NCI-H69 (cell line): ENCODE measurements at places on chromosomes 3 and 15.

DNA sequence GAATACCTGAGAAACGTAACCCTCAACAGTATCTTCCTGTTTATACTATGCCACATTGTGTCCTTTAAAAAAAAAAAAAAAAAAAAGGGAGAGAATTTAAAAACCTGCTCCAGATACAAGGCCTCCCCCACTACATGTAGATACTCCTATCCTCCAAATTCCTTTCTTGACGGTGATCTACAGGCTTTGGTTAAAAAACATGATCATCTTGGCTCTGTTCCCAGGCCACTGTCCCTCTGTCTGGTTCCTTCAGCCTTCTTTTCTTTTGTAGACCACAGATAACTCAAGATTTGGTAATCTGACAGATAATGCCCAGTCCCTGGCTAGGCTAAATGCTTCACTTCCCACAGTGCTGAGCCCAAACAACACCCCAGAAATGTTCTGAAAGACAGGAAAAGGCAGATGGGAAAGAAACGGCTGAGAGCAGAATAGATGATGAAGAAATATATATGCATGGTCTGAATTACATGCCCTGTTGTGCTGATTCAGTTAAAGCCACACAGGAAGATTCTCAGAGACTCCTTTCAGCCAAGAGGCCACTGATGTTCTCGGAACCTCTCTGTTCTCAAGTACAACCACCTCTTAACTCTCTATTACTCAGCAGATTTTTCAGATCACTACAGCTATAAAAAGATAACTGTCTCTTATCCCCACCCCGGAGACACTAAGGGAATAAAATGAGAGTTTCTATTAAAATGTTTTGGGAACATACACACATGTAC, 48.3 kb downstream of the NPTN start:
- no peak for DNase-seq

DNA sequence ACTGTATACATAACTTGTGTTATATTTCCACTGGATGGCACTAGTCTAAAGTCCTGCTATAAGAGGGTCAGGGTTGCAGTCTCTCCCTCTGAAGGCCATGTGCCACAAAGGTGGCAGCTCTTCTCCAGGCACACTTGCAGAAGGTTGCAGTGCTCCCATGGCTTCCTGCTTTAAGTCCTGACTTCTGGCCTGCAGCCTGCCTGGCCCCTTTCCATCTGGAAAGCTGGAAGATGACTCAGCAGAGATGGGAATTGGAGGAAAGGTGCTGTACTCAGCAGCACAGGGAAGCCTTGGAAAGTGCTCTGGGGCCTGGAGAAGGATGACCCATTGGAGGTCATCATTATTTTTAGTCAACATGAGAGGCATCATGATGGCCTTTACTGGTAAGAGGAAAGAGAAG, 40.9 kb upstream of the MRPL3 start:
- DNase-seq, result peak; percentile 22

- DNase-seq, result peak; percentile 40
Measured at GRCh38 chr15:73368301-73369136, at the start of gene HCN4. Gene HCN4 (minus strand): TSS chr15:73368958. CDS start chr15:73368270, 688 bp downstream.

- no peak for DNase-seq
Measured at GRCh38 chr3:176262071-176262470, 935.2 kb downstream of the TBL1XR1 start.

- DNase-seq, result no peak
Measured at GRCh38 chr15:88792342-88793282, 10.6 kb upstream of the ACAN start.

DNA sequence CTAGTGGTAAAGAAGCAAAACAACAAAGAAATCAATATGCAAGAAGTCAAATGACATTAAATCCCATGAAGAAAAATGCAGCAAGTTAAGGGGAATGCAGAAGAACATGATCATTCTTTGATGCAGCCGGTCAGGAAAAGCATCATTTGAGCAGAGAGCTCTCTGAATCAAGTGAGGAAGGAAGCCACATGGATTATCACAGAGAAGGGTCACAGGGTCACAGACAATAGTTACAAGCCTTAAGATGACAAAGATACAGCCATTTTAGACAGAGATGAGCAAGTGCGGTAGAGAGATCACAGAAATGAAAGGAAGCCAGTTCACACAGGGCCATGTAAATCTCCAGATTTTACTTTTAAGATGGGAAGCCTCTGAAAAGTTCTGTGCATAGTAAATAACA, 43.9 kb downstream of the UBE3A start:
- no peak for DNase-seq

GRCh38 chr3:7546253-7546652, 685.3 kb downstream of the GRM7 start:
- peak; percentile 48 for DNase-seq

DNA sequence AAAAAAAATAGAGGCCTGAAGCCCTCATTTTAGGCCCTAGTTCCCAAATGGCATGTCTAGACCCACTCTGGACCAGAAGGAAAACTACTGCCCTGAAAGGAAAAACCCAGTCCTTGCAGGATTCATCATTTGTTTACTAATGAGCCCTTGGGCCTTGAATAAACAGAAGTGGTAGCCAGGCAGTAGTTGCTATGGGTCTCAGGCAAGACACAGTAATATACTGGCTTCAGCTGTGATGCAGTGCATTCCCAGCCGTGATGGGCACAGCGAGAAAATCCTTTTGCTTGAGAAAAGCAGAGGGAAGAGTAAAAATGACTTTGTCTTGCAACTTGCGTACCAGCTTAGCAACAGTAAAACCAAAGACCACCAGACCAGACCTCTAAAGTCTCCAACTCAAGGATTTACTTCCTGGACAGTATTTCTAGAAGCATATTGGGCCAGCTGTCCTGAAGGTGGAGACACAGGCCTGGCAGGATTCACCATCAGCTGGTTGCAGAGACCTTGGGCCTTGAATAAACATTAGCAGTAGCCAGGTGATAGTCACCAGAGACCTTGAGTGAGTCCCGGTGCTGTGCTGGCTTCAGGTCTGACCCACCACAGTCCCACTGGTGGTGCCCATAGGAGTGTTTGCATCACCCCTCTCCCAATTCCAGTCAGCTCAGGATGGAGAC, 208.3 kb upstream of the SLITRK3 start:
- no peak for DNase-seq

DNA sequence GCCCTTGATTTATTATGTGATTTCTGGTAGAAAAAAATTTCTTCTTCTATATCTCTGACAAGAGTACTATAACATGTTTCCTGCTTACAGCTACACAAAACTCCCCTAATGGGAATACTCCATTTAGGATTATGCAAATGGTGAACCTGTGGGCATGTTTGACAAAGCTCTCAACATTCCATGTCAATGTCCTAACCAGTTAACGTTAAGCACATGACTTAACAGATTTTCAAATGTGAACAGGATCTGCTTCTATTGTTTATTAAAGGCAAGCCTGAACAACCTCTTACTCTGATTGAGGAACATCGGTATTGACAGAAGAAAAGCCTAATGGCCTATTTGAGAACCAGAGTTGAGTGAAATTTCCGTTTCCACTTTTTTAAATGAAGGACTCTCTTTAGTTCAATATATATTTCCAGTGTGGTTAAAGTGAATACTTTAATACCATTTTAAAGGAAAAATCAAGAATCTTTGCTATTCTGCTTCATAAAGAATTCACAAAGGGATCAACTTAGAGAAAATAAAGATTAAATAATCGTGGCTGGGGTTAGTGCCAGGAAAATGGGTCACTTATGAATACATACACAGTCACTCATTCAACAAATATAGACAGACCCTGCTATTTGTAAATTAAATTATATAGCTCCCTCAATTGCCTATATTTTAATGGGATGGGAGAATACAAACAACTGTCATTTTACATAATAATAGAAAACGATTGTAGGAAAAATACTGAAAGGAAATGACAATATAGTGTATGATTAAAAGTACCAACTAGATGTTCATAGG, 300.3 kb upstream of the CBLB start:
- peak; percentile 75 for DNase-seq

GRCh38 chr15:77775837-77776236, 143.1 kb upstream of the LINGO1 start:
- peak; percentile 52 for DNase-seq

DNA sequence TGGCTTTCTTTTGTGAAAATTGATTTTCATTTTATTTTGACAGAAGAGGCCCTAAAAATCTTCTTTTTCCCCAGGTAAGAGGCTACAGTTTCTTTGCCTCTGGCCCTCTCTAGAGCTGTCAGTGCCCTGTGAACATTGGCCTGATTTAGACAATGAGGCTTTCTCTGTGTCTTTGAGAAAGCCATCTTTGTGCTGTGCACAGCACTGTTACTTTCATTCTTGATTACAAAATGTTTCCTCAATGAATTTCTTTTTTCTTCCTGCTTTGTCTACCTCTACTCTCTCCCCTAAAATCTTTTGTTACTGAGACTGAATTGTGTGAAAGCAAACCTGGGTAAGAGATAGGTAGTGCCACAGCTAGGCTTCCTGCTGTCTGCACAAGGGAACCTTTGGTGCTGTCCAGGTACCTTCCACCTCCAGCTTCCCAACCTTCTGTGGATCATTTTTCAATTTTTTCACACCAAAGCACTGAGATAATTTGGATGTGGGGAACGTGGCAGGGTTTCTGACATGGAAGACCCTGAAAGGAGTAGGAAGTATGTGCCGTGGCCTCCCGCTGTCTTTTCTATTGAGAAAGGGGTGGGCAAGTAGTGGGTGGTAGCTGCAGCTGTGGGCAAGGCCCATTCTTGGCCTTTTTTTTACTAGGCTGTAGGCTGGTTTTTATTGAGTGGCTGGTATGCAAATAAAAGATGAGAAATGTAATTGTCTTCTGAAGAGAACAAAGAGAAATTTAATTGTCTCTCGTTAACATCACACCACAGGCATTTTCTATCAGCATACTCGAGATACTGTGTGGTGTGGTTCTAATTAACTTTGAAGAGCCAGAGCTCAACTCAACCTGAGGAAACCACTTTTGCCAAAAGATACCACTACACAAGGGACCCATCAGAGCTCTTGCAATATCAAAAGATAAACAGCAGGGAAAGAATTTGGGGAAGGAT, 21.0 kb downstream of the RAB8B start:
- peak; percentile 22 for DNase-seq

DNA sequence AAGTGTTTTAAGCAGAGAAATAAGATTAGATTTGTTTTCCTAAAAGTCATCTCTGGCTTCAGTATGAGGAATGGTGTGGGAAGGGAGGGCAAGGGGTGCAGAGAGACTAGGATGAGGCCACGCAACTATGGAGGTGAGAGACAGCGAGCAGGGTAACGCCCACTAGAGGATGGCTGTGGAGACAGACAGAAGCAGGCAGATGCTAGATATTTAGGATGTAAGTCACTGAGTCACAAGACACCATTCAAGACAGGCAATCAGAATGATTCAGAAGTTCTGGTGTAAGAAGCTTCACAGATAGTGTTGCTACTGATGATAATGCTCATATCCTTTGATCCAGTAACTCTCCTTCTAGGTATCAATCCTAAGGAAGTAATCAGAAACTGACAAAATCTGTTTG, 19.1 kb downstream of the HSPBAP1 start:
- no peak for DNase-seq

GRCh38 chr3:41482134-41482533, 282.8 kb downstream of the CTNNB1 start:
- no peak for DNase-seq

DNA sequence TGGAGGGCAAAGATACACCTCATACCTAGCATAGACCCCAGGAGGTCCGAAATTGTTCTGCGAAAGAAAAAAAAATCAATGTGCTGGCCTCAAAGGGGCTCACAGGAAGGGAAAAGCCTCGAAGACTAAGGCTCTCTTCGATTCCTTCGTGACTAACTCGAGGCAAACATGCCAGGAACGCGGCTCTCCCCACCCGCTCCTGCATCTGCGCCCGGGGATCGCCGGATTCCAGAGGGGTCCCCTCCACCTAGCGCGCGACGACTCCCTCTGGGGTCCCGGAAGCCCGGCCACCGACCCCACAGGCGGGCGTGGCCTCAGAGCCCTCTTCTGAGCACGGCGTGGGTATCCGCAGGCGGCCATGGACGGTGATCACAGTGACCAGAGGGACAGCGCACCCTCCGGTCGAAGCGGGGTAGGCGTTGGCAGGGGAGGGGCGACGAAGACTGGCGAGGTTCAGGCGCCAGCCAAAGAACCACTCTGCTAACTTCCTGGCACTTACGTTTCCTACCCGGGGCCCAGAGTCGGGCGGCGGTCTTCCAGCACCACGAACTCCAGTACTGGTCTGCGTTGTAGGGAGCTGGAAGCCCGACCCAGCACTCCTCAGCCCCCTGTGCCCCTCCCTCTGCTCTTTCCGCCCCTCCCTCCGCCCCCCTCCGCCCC, 515 bp upstream of the EIF3J start:
- peak; percentile 96 for DNase-seq

- DNase-seq, result peak; percentile 50
Measured at GRCh38 chr3:38646630-38647029, 2.9 kb downstream of the SCN5A start.

DNA sequence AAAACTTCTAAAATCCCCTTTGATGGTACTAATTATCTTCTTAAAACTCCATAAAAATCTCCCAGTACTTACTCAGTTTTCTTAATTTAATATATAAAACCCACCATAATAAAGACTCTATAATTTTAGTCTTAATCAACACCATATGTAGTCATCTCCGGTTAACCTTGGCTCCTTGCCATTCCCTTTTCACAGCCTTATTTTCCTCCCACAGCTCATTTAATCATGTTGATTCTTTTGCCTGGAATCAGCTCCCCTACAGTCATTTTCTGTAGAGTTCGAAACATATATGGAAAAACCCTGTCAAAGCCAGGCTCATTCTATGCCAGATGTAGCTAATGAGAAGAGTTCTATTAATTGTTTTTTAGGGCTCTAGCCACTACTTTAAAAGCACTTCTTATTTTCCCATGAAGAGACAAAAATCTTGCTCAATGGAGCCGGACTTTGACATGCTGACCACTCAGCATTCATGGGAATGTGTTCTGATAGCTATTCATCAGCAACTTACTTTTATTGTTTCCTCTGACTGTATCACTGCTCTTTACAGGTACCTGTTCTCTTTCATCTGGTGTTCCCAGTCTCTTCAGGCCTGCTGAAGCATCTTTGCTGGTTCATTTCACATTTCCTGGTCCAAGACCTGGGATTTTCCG, 573.4 kb downstream of the NAALADL2 start:
- DNase-seq, result peak; percentile 95

DNA sequence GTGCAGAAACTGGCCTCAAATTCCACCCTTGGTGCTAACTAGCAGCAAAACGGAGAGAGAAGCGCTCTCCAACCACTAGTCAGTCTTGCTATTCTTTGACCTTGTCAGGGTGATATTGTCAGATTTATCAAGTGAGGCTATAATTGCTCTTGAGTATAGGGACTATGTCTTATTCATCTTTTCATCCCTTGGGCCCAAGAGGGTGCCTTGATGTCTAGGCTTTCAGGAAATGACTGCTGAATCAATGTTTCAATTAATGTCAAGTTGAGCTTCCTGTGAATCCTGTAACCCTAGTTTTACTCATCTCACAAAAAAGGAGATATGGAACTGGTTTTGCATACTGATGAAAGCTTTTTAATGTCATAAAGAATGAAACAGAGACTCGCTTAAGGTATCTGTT, 701.3 kb downstream of the EDEM1 start:
- DNase-seq, result no peak

DNA sequence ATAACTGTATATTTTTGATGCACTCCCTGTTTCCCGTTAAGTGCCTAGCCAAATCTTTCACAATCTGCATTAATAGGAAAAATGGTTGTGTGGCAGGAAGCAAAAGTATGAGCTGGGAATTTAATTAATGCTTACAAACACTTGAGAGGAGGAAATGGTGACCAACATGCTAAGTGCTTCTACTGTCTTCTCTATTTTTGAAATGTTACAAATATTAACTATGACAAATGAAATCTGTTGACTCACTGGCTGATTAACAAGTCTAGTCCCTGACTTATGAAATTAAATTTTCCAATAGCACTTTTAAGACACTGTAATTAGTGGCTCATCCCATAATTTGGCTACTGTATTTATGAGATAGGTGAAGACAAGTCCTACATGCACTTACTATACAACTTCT, 446.9 kb upstream of the DPPA4 start:
- DNase-seq, result no peak
